ENCODE measurements at places on chromosomes 6 and 20.

GRCh38 chr20:38620441-38620840 lies 18.8 kb downstream of the ARHGAP40 start:
- DNase-seq, result no peak

DNA sequence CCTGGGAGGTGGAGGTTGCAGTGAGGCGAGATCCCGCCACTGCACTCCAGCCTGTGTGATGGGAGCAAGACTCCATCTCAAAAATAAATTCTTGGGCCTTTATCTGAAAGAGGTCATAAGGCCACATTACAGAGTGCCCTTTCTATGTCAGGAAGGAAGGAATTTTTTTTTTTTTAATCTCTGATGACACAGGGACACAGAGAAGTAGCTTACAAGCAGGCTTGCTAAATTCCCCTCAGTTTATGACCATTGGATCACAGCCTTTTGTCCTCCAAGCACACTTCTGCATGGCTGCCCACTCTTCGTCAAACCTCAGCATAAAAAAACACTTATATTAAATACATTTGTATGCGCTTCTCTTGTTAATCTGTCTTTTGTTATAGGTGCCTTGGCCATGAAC lies 7.5 kb upstream of the IFNGR1 start:
- no peak for DNase-seq

DNA sequence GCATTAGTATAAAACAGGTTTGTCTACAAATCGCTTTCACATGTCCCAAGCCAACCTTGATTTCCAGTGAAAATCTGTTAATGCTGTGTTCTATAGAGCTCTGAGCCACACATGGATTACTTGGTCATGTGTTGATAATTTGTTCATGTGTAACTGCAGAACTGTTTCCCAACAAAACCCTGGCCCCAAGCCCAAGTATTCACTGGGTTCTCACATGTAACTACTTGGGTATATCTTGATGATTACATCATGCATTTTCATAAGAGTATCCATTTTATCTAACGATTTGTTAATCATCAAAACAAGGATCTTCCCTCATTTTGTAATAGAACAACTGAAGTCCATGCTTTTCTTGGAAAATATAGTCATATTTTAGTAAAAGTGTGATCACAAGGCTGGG lies 657.6 kb downstream of the PRKN start:
- DNase-seq, result no peak

- peak; percentile 72 for DNase-seq
Measured at GRCh38 chr6:13614126-13614925, 809 bp upstream of the NOL7 start.

- DNase-seq, result peak; percentile 97
Measured at GRCh38 chr20:44728801-44729443, 13.8 kb downstream of the CCN5 start.

GRCh38 chr6:113921299-113921904 lies 49.5 kb downstream of the HDAC2 start:
- DNase-seq, result no peak

DNA sequence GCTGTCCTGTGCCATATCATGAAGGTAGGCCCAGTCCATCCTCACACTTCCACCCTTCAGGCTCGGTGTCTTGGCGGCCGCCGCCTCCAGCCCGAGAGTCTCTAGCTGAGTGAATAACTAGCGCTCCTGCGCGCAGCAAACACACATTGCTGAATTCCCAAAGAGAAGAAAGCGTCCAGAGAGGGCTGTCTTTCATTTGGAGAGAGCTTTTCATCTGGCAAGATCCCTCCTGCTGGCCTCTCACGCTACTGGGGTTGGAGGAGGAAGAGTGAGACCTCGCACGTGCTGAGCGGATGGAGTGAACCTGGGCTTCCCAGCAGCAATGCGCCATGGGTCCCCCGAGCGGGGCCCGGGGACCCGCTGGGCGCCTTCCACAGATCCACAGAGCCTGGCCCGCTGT lies 73.2 kb downstream of the NCR2 start:
- no peak for DNase-seq

- no peak for DNase-seq
Measured at GRCh38 chr6:127843582-127843981, 57.3 kb downstream of the THEMIS start.

- DNase-seq, result no peak
Measured at GRCh38 chr6:79737172-79737571, 106.0 kb downstream of the SH3BGRL2 start.

- peak; percentile 21 for DNase-seq
Measured at GRCh38 chr6:156955494-156956183, 178.5 kb downstream of the ARID1B start.

DNA sequence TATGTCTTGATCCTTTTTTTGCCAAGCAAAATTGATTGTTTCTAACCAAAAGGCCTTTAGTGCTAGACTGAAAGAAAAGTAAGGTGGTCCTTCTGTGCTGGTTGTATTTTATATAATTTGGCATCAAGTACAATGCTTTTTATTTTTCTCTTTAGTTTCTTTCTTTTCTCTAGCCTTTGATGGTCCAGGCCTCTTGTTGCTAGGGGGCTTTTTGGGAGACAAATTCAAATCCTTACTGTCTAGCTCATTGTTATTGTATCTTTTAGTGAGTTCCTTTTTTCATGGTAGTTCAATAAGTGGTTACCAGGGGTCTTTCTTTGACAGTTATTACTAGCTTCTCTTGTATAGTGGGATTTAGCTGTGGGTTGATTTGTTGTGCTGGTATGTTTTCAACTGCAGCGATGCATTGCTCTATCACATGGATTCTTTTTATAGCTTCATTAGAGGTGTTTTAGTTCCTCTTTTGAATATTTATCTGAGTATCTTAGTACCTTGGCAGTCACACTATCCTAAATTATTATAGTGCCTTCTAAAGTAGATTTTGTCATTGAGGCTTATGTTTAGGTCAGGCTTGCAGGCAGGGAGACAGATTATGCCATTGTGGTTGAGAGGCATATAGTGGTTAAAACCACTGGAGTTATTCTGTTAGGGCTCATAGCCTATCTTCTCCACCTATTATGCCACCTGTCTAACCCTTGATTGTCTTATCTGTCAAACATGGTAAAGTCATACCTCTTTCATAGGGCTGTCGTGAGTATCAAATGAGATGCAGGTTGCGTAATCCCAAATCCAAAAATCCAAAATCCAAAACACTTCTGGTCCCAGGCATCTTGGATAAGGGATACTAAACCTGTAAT lies 49.5 kb downstream of the KCNS1 start:
- no peak for DNase-seq

DNA sequence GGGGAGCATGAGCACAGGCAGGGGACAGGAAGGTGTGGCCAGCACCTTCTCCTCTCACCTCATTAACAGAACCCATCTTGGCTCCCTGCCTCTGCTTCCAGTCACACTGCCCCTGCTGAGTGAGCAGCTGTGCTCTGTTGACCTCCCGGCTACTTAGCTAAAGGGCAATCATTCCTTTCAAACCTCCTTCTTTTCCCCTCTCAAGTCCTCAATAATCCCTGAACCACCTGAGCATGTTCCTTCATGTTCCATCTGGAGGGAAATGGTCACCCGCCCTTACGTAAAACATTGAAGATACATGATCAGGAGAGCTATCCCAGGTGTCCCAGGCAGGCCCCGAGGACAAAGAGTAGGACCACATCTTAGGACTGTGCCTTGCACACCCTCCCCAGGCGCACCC lies 21.7 kb upstream of the MRPS10 start:
- no peak for DNase-seq

- DNase-seq, result no peak
Measured at GRCh38 chr6:33927112-33927511, 123.3 kb upstream of the MLN start.

- DNase-seq, result no peak
Measured at GRCh38 chr6:111661541-111662061, 55.9 kb upstream of the TRAF3IP2 start.

Measured in adipocyte (in vitro differentiated cells).